ENCODE measurements at places on chromosomes 6 and 20.

- no peak for DNase-seq
Observed at GRCh38 chr6:133587546-133588160, 301.3 kb upstream of the TCF21 start.

DNA sequence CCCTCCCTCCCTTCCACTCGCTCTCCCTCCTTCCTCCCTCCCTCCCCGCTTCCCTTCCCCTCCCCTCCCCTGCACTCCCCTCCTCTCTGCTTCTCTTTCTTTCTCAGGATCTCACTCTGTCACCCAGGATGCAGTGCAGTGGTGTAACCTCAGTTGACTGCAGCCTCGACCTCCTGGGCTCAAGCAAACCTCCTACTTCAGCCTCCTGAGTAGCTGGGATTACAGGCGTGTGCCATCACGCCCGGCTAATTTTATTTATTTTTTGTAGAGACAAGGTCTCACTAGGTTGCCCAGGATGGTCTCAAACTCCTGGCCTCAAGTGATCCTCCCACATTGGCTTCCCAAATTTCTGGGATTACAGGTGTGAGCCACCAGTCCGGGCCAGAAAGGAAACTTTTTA lies 23.6 kb upstream of the SERPINB1 start:
- no peak for DNase-seq

GRCh38 chr20:62929051-62929538 lies 2.8 kb upstream of the DIDO1 start:
- DNase-seq: no peak

DNA sequence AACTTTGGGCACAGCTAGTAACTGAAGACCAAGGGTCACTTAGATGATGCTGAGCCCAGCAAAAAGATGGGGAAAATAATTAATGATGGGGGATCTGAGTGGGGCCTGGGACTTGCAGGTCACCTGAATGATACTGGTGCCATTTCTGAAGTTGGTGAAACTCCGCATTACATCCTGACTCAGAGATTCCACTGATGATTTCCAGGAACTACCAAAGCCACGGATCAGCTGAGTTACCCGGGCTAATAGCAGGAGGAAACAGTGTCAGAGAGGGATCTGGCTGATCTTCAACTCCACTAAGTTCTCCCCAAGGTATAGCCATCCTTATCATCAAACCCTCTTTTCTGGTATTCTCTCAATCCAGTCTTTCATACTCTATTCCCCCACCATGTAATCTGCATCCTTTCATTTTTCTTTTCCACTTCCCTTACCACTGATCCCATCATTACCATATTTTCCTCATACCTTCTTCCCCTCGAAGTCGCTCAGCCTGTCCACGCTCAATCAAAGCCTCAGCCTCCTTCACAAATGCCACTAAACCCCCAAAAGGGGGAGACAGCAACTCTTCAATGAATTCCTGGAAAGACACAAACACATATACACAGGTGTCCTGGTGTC lies 20.2 kb downstream of the VPS52 start:
- DNase-seq: no peak

DNA sequence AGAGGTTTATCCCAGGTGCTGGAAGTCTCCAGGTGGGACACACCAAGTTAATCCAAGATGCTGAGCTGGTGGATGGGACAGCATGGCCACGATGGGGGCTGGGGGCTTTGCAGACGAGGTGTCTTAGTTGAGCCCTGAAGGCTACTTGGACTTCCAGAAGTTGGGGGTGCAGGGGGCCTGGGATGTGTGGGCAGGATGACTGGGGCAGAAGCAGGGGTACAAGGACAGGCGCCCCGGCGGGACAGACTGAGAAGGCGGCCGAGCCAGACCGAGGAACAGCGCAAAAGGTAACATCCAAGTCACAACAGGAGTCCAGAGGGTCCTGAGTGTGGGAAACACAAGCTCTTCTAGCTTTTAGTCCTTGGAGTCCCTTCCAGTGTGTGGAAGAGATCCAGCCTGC lies 23.8 kb downstream of the RAMACL start:
- no peak for DNase-seq

GRCh38 chr6:50820869-50821264 lies 2.2 kb downstream of the TFAP2B start:
- no peak for DNase-seq

DNA sequence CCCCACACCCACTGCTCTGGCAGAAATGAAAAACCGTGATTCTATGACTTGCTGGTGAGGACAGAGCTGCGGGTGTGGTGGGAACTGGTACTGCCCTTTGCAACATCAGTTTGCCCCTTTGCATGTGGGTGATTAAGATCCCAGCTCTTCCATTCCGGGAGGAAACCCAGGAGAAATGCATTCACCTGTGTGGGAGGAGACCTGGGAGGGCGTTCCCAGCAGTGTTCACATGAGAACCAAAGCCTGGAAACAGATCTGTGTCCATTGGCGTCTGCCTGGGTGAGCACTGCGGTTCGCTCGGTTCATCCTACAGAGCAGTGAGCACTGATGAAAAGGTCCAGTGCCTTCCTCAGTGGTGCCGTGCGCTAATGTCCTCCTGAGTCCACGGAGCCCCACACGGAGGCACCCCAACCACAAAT lies 89.7 kb downstream of the SMOC2 start:
- DNase-seq: no peak

DNA sequence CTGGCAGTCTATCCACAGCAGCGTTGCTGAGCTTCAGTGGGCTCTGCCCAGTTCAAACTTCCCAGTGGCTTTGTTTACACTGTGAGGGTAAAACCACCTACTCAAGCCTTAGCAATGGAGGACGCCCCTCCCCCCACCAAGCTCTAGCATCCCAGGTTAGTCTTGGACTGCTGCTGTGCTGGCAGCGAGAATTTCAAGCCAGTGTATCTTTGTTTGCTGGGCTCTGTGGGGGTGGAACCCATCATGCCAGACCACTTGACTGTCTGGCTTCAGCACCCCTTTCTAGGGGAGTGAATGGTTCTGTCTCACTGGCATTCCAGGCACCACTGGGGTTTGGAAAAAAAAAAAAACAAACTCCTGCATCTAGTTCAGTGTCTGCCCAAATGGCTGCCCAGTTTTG lies 249.7 kb upstream of the SYNCRIP start:
- no peak for DNase-seq

DNA sequence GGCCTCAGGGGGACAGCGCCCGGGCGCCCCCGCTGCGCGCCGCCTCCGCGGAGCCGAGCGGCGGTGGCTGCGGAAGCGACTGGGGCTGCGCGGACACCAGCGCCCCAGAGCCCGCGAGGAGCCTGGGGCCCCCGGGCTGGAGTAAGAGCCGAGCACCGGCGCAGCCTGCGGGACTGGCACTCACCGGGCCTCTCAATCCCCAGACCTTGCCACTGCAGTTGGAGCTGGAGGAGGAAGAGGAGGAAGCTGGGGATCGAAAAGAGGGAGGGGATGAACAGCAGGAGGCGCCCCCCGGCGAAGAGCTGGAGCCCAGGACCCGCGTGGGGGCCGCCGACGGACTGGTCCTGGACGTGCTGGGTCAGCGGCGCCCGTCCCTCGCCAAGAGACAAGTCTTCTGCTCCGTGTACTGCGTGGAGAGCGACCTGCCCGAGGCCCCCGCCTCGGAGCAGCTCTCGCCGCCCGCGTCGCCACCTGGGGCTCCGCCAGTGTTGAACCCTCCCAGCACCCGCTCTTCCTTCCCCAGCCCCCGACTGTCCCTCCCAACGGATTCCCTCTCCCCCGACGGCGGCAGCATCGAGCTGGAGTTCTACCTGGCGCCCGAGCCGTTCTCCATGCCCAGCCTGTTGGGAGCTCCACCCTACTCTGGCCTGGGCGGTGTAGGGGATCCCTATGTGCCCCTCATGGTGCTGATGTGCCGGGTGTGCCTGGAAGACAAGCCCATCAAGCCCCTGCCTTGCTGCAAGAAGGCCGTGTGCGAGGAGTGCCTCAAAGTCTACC lies 590 bp downstream of the RNF217 start:
- no peak for DNase-seq

DNA sequence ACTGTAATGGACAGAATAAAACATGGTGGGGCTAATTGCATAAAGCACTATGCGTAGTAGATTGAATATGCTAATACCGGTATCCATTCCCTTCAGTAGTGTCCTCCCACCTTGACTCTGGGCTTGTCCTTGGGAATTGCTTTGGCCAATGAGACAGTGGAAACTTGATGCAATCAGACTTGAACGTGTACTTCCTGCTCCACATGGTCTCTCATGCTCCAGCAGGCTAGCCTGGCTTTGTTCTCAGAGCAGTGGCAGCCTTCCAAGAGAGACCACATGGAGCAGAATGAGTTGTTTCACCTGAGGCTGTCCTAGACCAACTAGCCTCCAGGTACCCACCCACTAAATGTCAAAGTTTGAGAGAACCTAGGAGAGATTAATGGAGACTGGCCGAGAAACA lies 37.0 kb upstream of the BTBD3 start:
- no peak for DNase-seq

- no peak for DNase-seq
Observed at GRCh38 chr20:10170261-10170660, 48.4 kb upstream of the SNAP25 start.

DNA sequence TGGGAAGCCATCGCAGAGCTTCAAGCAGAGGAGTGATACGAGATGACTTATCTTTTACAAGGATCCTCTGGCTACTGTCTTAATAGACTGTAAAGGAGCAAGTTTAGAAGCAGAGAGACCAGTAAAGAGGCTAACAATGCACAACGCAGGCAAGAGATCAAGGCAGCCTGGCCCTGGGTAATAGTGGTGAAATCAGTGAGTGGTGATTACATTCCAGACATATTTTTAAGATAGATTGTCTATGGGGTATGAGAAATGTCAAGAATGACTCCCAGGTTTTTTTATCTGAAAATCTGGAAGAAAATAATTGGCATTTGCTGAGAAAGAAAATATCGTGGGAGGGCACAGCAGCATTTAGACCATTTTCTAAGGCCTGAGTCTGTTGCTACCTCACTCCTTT lies 213.6 kb upstream of the HTR1E start:
- DNase-seq: no peak

DNA sequence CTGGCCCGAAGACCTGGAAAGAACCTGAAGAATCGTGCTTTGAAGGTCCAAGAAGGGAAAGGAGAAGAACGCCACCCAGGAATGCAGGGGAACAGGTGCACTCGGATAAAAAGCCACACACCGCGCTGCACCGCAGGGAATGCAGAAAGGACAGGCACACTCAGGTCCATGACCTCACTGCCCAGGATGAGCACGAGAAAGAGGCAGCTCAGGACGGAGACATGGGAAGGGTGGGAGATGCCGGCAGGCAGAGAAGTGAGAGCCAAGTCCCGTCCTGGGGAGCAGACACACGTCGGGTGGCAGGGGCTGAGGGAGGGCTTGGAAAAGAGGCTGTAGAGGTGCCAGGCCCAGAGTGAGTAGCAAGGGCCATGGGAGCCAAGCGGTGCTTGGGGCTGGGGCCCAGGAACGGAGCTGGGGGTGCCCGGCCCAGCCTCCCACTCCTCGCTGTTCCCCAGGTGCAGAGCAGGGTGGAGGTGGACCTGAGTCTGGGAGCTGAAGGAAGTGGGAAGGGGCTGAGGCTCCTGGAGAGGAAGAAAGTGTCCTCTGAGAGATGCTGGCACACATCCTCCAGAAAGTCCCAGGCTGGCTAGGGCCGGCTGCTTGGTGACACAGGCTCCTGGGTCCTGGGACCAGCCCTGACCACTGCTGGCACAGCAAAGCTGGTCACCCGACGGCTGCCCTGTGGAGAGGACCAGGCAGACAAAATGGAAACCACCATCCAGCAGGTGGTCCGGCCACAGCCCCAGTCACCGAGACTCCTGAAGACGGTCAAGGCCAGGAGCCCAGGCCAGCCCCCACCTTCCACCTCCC lies 91.3 kb downstream of the PSMB1 start:
- DNase-seq: no peak

GRCh38 chr20:5222919-5223634 lies 93.7 kb downstream of the PROKR2 start:
- DNase-seq: peak; percentile 21

- no peak for DNase-seq
Observed at GRCh38 chr20:58235010-58235409, 6.6 kb upstream of the ANKRD60 start.

All from AG09309 (cell line).